ENCODE measurements at places on chromosomes 4 and X.
A peak's percentile ranks its signal among the peaks of the same experiment; 100 is the strongest.

DNA sequence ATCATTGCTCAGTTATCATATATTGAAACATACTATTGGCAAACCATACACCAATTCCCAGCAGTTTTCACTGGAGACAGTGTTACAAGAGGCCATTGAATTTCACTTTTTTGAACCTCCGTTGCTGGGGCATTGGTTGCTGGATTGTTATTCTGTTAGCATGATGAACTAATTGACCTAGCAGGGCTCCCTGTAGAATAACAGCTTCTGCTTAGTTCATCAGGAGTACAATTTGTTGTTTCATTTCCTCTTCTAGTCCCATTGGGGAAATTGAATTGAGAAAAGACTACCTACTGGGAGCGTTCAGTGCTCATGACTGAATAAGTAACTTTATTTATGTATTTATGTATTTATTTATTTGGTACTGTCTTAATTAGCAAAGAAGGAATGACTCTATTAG, 151.6 kb downstream of the SLIT2 start:
- DNase-seq, result no peak

DNA sequence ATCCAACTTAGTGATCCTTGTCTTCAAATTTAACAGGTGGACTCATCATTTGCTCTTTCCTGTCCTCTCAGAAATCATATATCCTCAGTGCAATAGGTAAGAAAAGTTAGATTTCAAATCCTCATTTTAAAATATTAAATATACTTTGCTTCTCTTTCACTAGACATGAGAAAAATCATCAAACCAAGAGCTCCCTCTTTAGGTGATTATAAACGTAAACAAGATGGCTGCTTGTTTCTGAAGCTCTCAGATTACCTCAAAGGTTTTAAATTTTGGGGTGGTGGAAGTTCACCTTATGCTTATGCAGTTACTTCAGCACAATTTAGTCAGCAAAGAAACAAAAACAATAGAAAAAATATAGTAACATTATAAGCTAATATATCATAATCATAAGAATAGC, 27.3 kb downstream of the CSN3 start:
- no peak for DNase-seq

- no peak for DNase-seq
Observed at GRCh38 chrX:10112510-10112909, 44.3 kb upstream of the CLCN4 start.

GRCh38 chr4:102867278-102868152, 1.3 kb upstream of the CISD2 start:
- no peak for DNase-seq

GRCh38 chrX:133048751-133049150, 48.2 kb downstream of the USP26 start:
- no peak for DNase-seq

DNA sequence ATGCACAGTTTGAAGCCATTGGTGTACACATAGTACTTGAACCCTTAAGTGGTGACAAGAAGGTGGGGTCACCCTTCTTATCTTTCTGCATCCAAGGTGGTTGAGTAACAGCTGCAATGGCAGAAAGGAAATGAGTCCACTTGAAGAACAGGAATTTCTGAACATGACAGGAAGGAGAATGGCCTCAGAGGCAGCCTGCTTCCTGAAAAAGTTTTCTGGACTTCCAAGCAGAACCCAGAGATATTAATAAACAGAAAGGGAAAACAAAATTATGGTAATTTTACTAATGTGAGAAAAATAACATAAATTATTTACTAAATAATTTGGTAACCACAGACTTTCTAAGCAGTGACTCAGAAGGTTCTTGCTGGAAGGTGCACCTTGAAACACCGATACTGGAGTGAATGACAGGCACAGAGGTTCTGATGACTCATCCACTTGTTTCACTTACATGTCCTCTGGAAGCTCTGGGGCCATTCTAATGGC, 119.9 kb upstream of the HS3ST1 start:
- no peak for DNase-seq

DNA sequence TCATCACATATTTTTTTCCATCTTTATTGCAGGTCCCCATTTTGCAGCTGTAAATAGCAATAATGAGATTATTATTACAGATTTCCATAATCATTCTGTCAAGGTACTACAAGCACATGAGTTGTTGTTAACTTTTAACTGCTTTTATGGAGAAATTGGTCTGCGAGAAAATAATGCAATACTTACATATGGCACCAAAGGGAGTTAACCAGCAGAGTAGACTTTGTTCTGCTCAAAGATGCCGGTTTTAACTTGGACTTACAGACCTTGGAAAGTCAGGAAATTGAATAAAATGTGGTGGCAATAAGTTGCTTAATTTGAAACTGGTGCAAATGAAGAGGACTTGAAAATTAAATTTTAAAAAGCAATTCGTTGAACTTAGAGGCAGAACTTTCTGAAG, 20.4 kb upstream of the MND1 start:
- no peak for DNase-seq

GRCh38 chrX:103565197-103565596, 20.1 kb upstream of the TCEAL4 start:
- DNase-seq, result no peak

- DNase-seq, result no peak
Observed at GRCh38 chr4:11263208-11263607, 165.5 kb downstream of the HS3ST1 start.

GRCh38 chrX:87808576-87809243, 291.1 kb downstream of the KLHL4 start:
- DNase-seq, result no peak

- DNase-seq, result no peak
Observed at GRCh38 chr4:164779080-164779479, 25.1 kb downstream of the SMIM31 start.

DNA sequence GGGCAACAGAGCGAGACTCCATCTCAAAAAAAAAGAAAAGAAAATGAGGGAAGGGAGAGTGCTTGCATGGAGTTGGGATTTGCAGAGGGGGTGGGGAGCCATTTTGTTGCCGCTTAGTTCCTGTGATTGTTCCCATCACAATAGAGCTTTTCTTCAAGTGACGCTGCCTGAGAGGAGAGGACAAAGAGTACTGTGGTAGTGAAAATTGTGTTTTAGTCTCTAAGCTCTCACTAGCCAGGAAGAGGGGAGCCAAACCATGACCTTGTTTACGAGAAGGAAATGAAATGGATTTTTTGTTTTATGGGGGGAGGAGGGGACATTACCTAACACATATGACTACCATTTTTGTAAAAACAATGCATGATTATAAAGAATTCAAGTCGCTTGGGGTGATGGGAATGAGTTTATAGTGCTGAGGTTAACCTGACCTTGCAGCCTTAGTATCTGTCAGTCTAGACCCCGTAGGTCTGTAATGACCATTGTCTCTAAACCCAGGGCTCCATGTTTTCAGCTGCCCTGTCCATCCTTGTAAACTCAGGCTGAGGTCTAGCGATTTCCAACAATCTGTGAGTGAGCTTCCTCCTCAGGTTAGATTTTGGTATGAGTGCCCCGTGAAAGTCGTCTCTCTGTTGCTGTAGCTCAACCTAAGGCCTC, 18.8 kb downstream of the SRD5A3 start:
- DNase-seq, result no peak

- DNase-seq, result no peak
Observed at GRCh38 chr4:83109480-83110222, 4.9 kb downstream of the PLAC8 start.

- no peak for DNase-seq
Observed at GRCh38 chr4:108795733-108796132, 32.9 kb upstream of the ETNPPL start.

DNA sequence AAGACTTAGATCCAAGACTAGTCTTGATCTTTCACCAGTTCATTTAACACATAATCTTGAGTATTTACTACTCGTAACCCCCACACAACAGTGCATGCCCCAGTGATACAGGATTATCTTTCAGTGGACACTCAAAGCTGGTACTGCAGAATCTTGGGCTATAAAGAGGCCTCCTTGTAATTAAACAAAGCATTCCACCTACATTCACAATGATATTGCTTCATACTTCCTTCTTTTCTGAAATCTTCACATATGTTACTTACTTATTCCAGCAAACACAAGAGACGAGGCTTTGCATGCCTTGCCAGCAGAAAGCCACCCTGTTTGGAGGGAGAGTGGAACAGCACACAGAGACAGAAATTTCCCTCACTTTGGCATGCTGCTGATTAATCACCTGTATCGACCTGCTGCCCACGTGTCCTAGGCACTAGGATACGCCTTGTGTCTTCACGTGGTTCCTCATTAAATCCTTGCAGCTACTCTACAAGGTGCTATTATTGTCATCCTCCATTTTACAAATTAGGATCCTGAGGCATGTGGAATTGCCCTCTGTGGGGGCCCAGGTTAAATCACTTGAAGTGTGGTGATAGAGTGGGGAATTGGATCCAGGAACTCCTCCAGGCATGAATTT, 77.3 kb downstream of the FAM184B start:
- no peak for DNase-seq

GRCh38 chrX:150899191-150899757, 806 bp upstream of the CD99L2 start:
- peak; percentile 28 for DNase-seq

- no peak for DNase-seq
Observed at GRCh38 chr4:70680934-70681333, 7.4 kb upstream of the UTP3 start.

- peak; percentile 78 for DNase-seq
Observed at GRCh38 chrX:107716816-107717700, 58.5 kb downstream of the TSC22D3 start.

- no peak for DNase-seq
Observed at GRCh38 chr4:124970011-124970410, 257.5 kb upstream of the ANKRD50 start.

GRCh38 chr4:111837761-111838160, 307.5 kb upstream of the FAM241A start:
- no peak for DNase-seq

- DNase-seq, result no peak
Observed at GRCh38 chr4:142452161-142452855, 393.8 kb downstream of the INPP4B start.

GRCh38 chr4:148454835-148455234, 12.6 kb upstream of the NR3C2 start:
- no peak for DNase-seq

DNA sequence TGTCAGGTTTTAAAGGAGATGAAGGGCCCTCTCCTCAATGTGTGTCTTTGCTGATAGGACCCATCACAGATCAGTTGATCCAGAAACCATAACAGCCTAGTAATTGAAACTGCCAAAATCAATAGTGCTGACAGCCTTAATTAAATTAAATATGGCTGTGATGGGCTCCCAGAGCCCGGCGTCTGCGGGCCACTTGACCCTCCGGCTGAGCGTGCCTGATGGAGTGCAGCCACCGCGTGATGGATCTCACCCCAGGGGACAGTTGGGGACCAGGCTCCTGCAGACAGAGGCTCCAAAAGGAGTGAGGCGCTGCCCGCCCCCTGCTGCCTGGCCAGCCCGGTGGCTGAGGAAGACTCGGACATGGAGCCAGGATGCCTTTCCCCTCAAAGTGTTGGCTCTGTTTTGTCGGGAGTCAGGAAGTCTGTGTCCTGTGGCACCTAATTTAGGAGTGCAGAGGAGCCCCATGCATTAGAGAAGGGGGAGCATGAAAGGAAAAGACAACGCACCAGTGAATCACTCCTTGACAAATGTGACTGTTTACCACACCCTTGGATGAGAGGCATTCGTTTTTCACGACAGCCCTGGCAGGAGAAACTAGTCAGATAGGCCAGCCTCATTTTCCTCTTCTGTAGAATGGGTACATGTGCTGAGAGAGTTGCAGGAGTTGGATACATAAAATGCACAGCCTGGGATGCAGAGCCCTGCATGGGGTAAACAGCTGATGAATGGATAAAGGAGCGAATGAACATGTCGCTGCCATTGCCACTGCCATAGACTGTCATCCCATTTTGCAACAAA, 40.9 kb upstream of the MSX1 start:
- DNase-seq, result no peak

DNA sequence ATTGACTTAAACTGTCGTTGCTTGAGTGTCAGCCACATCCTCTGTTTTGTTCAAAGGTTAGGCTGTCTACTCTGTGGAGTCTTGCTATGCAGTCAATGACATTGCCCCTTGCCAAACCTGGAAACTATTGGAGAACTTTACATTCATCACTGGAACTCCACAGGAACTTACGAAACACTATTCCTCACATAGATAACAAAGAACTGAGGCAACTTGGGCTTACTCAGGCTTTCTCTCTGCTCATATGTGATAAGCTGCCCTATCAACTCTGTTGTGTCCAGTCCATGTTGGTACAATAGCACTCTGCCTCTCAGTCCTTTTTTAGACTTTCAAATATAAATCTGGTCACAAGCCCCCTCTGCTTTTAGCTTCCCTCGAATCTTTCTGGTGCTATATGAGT, 9.4 kb downstream of the NPY5R start:
- no peak for DNase-seq

- no peak for DNase-seq
Observed at GRCh38 chrX:119826399-119826959, 26.3 kb downstream of the UPF3B start.

DNA sequence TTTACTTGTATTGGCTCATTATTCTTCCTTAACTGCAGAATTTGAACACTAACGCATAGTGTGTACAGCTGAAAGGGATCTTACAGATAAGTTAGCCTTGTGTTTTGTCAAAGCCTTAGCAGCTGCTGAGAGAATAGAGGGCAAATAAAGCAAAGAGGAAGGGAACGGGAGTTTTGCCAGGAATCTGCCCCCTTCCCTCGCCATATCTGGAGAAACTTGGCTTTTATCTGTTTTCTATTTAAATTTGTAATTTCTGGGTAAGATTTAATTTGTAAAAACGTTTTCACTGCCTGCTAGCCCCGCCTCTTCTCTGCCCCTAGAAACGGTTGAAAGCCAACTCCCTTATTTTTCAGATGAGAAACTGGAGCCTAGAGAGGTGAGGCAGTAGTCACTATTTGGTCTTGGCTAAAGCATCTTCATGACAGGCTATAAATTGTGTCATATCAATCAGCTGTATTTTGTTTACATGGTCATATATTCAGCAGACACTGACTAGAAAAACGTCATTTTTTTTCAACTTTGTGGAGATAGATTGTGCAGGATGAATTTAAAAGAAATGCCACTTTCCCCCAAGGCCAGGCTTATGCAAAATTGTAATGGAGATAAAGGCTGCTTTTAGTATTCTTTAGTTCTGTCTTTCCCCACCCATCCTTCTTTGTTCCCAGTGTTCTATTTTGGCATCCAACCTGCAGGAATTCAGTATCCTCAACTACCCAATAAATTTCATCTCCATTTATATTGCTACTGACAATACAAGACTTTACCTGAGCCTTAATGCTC, 319.4 kb downstream of the SH2D1A start:
- DNase-seq, result no peak

DNA sequence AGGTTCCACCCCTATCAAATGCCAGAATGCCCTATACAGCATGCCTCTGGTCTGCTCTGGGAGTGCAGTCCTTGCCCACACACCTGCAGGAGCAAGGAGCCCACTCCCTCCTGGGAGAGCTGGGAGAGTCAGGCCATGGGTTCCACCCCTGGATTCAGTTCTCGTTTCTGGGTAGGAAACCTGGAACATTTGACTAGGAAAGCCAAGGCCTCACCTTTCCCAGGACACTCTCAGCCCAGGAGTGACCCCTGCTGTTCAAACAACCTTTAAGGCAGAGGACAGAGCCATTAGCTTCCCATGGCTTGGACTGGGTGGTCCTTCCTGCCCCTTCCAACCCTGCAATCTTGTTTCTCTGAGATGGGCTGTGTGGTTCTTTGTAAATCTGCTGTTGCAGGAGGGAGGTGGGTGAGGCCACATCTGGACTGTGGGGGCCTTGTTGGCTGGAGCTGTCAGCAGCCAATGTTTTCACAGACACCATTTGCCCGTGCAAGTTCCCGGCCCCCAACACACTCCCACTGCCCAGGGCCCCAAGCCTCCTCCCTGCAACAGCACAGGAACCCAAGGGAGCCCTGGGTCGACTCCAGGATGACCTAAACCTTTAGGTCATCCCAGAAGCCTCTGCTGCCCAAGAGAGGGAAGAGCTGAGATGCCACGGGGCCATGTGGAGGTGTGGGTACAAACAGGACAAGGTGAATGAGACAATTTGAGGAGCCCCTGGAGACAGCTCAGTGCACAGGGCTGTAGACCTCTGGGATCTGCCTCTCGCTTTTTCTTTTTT, 104.4 kb downstream of the PJA1 start:
- DNase-seq, result no peak
